Hypothalamus (tissue), 51 donors: ENCODE measurements at places on chromosomes 6 and 20.

DNA sequence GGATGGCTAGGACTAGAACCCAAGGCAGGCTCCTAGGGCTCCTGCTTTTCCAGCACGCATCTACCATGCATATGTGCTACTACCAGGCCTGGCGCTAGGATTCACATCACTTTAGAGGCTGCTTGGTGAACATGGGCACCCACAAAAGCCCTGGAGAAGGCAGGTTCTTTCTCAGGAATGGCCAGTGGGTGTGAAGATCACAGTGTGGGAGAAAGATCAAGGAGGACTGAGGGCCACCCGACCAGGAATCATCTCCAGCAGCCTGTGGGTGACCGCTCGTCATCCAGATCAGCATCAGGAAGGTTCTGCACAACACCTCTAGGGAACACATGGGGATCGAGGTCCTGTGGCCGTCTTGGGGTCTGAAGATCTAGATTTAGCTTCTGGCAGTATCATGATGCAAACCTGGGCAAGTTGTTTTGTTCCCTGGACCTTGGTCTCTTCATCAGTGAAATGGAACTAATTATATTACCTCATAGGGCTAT is 27.3 kb downstream of the SRSF3 start:
- DNase-seq, result no peak

GRCh38 chr6:152696522-152696921 is 1.2 kb upstream of the MYCT1 start:
- no peak for DNase-seq

- DNase-seq, result no peak
These were observed 18.4 kb downstream of the SERAC1 start for GRCh38 chr6:158149641-158150040.

GRCh38 chr6:45555981-45556771 is 178.4 kb upstream of the SUPT3H start:
- DNase-seq, result no peak

DNA sequence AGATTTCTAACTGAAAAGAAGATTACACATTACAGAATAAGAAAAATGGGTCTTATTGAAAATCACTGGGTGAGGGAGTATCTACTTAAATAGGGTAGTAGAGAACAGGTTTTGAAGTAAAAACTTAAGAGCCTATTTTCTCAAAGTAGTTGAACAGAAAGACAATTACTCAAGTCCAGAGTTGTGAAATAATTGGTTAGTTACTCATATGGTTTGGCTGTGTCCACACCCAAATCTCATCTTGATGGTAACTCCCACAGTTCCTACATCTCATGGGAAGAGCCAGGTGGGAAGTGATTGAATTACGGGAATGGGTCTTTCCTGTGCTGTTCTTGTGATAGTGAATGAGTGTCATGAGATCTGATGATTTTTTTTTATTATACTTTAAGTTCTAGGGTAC is 1035.3 kb upstream of the GJE1 start:
- DNase-seq, result no peak

GRCh38 chr20:63471981-63472831 is at the start of gene KCNQ2:
Gene KCNQ2, minus strand, starts transcription at chr20:63472655. Its CDS starts 192 bp downstream, at chr20:63472463.
- DNase-seq, result no peak

GRCh38 chr20:10216146-10216791 is 2.4 kb upstream of the SNAP25 start:
- no peak for DNase-seq

DNA sequence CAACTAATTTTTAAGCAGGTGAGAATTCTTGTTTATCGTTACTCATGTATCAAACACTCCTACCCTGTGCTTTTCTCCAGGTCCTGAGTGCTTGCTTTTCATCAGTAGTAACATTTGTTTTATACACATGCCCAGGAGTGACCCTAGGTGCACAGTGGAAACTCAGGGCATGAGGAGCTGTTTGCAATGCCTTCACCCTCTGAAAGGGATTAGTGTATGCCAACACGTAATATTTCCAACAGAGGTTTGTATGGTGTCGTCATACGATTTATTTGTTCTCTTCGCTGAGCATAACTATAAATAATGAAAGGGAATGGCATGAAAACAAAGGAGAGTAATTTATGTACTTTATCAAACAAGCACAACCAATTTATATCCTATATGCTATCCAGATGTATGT is 537.4 kb upstream of the MMS22L start:
- no peak for DNase-seq

GRCh38 chr20:49110767-49111694 is 64.9 kb downstream of the CSE1L start:
- no peak for DNase-seq

DNA sequence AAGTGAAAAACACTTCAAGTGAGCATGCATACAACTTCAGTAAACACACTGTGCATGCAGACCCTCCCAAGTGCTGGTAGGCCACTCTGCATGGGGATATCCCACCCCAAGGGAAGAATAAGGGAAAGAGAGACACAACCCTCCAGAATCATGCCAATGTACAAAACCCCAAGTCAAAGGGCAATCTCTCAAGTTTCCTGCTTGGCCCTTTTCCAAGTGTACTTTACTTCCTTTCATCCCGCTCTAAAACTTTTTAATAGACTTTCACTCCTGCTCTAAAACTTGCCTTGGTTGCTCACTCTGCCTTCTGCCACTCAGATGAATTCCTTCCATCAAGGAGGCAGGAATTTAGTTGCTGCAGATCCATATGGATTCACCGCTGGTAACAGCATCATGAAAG is 205.7 kb upstream of the PROKR2 start:
- DNase-seq, result no peak

DNA sequence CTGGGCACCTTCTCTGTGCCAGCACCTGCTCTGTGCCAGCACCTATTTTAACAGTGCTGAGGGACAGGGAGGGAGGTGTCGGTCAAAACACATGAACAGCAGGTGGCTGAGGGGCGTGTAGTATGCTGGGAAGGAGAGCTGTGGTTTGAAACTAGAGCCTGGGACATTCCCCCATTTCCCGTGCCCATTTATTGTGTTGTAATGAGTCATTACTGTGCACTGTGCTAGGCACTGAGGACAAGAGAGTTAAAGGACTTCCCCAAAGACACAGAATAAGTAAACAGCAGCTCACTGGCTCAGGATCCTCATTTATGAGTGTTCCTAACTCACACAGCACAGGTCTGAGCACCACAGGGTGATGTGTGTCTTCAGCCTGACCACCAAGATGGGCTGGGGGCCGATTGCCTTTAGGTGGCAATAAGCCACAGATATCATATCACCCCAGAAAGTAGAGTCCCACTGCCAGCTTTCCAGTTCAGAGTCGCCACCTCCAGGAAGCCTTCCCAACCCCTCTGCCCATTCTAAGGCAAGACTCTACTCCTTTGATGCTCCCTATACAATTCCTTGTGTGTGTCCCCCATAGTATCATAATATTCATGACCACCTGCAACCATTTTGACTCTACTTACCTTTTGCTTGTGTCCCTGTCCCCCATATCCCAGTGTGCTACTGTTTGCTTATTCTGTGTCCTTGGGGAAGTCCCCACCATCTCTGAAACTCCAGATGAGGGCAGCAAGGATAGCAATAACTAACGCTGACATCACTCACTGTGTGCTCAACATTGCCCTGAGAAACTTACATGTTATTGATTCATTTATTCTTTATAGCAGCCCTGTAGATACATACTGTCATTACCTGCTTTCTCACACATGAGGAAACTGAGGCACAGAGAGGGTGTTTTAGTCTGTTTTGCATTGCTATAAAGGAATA is 87.3 kb downstream of the TOX2 start:
- no peak for DNase-seq

- no peak for DNase-seq
These were observed 14.2 kb upstream of the SLPI start for GRCh38 chr20:45268531-45268930.
